Fibroblast of villous mesenchyme (primary cell): ENCODE measurements at places on chromosomes 7 and 10. TPM values are rescaled to one million over a fixed set of nuclear protein-coding genes. Genes with fewer than 3 reads are reported as not detected.

DNA sequence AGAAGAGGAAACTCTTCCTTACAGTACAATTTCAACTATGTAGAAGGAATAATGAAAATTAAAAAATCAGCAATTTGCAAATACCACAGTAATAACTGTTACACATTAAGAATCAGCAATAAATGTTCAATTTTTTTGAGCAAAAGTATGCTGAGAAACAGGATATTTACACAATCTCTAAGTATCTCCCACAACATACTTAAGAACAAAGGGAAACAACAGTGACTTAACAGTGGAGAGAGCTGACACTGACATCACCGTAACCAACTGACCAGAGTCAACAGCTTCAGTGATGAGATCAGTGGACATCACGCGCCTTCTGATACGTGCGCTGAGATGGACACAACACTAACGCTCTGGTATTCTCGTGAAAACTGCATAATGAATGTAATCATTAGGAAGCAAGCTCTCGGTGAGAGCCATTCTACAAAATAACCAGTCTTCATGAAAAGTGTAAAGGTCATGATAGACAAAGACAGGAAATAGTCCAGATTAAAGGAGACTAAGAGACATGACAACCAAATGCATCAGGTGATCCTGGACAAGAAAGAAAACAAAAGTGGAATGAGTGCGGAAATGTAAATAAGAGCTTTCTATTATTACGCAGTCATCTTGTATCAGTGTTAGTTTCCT, 82.6 kb downstream of the PIP4K2A start:
- DNase-seq, result peak; percentile 69

DNA sequence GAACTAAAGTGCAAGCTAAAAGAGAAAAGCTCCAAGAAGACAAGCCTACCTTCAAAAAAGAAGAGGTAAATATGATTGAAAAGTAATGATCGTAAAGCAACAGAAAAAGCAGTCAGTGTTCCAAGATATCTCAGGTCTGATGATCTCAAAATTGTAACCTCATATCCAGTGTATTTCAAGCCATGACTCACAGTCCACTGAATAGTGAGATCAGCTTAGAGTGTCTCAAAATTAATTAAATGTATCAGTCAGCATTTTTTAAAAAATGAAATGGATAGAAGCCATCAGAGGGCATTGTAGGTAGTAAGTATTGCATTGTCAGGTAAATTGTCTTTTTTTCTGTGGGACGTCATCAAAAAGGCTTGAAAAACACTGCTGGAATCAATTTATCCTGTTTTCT, 50.6 kb upstream of the AGBL3 start:
- DNase-seq, result no peak

DNA sequence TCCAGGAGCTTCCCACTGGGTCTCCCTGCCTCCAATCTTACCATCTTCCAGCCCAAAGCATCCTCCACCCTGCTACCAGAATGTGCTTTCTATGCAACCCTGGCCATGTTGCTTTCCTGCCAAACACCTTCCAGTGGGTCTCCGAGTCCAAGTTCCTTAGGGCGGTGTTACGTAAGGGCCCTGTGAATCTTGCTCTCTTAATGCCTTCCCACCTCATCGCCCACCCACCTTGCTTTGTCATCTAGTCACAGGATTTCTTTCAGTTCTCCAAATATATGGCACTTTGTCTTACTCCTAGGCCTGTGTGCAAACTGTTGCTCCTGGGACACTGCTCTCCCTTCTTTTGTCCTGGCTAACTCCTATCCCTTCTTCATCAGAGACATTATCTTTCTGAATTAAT, 344.5 kb downstream of the RPS24 start:
- no peak for DNase-seq

DNA sequence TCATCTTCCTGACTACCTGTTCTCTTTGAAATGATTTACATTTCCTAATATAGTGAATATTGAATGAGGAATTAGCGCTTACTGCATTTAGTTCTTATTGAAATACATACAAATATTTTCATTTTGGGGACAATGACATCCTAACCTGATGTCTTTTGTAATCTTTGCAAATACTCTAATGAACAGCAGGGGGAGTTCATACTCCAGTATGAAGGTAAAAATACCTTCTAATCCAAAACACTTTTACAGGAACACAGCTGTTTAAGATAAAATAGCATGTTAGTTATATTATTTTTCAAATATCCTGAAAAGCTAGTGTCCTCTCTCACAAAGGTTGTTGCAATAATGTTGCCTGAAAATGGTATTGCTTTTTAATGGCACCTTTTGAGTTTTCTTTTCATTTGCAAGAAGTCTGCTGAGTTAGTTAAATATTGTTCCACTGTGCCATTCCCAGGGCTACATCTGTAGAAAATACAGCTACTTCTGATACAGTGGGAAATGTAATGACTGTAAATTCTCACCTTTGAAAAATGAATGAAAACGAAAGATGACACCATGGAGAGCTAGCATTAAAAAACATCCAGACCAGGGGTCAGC, 400.0 kb downstream of the PHF14 start:
- peak; percentile 8 for DNase-seq

Gene LLCFC1
- not detected in 2 replicates for total RNA-seq

DNA sequence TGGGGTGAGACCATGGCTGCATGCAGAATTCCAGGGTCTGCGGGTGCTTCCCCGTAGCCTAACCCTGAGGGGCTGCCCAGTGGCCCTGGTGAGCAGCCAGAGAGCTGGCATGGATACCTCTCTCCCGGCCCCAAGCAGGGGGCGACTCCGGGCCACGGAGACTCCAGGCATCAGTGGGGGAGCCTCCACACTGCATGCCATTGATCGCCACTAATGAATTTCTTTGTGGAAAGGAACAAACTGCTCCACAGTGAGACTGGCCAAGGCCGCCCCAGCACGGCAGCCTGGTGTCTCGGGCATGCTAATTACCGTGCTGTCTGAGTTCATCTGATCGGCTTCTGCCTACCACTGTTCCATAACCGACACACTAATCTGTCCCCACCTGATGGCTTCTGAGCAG, 184.4 kb downstream of the GRID1 start:
- DNase-seq, result no peak

DNA sequence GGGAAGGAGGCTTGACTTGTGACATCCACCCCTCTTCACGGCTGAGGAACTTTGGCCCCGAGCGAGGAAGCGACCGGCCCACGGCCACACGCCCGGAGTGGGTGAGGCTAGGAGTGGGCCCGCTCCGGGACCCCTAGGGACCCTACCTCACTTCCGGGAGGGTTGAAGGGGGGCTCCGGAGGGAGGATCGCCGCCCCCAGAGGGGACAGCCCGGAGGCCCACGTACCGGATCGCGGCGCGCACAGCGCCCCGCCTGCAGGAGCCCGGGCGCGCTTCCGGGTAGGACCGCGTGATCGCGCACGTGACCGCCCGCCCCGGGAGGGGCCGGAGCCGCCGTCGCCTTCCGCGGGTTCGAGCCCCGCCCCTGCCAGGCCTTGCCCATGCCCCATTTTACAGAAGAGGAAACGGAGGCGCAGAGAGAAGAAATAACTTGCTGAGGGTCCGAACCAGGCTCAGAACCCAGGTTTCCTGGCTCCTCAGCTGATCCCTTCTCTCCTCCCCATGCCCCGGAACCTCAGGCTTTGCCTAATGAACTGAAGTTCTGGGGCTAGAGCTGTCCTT, at the start of gene HPS1:
HPS1 (minus strand) TSS at position 275 of the 561 bp plus-strand sequence. CDS start 3,695 bp downstream, outside the sequence.
- peak; percentile 66 for DNase-seq

GRCh38 chr7:150946421-150947240, 31.5 kb downstream of the KCNH2 start:
- DNase-seq, result no peak

- no peak for DNase-seq
These were observed 240.1 kb downstream of the SFMBT2 start for GRCh38 chr10:7170626-7171322.

DNA sequence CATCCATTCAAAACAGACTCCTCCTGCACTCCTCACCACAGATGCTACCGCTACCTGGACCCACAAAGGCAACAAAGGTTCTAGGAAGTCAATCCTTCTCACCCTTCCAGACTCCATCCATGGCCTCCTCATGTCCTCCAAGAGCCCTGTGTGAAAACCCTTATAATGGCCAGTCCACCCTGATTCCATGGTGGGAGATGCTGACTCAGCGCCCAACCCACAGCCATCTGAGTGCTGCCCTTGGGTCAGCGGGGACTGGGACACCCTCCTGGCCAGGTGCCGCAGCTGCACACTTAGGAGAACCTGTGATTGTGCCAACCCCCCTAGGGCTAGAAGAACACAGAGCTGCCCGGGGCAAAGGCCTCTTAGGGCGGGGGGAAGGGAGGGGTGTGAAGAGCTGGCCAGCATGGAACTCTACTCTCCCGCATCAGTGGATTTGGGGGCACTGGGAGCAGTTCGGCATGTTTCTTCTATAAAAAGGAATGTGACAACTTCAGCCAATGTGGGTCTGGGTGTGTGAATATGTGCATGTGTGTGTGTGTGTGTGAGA, 25.4 kb downstream of the TMEM273 start:
- DNase-seq, result no peak

- no peak for DNase-seq
These were observed 71.5 kb downstream of the XPNPEP1 start for GRCh38 chr10:109851616-109852474.

Gene PGAM2
- under 0.01 and 0.32 TPM in 2 replicates for total RNA-seq
